ENCODE measurements at places on chromosomes 4 and X.
A peak's percentile ranks its signal among the peaks of the same experiment; 100 is the strongest.

DNA sequence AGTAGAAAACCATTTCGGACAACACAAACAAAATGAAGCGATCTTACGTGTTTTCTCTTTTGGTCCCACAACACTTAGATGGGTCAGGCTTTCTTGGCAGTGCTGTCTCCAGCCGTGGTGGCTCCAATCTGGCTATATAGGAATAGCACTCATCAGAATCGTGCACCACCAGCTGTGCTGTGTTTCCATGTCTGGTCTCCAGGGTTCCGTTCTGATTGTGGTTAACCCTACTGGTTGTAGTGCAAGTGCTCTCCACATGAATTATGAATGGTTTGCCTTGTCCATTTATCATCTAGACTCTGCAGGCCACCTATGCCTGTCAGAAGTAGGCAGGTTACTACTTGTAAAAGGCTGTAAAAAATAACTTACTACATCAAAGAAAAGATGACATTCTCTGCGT is 536.3 kb downstream of the IQCM start:
- DNase-seq: no peak

DNA sequence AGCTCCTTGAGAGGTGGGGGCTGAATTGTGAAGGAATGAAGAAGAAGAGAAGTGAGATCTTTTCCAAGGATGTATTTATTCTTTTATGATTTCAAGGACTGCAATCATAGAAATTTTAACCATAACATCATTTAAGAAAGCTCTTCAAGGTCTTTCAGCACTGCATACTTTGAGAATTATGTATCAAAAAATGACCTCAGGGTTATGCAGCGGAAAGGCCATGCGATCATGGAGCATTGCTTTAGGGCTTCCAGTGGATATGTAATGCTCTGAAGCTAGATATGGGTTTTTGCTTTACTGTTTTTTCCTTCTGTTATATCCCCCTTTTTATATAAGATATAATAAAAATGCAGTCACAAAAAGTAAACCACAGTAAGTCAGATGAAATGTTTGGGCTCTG is 38.7 kb downstream of the SGMS2 start:
- no peak for DNase-seq

DNA sequence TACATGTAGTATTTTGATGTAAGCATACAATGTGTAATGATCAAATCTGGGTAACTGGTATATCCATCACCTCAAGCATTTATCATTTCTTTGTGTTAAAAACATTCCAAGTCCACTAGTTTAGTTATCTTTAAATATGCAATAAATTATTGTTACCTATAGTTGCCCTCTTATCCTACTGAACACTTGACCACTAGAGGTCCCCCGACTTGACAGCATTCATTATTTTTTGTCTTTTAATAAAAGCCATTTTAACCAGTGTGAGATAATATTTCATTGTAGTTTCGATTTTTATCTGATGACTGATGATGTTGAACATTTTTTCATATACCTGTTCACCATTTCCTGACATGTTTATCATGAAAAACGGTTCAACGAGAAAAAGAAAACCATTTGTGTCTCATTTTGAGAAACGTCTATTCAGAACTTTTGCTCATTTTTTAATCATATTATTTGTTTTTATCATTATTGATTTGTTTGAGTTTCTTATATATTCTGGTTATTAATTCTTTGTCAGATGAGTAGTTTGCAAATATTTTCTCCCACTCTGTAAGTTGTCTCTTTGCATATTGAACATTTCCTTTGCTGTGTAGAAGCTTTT is 199.0 kb upstream of the CXXC4 start:
- DNase-seq: no peak

DNA sequence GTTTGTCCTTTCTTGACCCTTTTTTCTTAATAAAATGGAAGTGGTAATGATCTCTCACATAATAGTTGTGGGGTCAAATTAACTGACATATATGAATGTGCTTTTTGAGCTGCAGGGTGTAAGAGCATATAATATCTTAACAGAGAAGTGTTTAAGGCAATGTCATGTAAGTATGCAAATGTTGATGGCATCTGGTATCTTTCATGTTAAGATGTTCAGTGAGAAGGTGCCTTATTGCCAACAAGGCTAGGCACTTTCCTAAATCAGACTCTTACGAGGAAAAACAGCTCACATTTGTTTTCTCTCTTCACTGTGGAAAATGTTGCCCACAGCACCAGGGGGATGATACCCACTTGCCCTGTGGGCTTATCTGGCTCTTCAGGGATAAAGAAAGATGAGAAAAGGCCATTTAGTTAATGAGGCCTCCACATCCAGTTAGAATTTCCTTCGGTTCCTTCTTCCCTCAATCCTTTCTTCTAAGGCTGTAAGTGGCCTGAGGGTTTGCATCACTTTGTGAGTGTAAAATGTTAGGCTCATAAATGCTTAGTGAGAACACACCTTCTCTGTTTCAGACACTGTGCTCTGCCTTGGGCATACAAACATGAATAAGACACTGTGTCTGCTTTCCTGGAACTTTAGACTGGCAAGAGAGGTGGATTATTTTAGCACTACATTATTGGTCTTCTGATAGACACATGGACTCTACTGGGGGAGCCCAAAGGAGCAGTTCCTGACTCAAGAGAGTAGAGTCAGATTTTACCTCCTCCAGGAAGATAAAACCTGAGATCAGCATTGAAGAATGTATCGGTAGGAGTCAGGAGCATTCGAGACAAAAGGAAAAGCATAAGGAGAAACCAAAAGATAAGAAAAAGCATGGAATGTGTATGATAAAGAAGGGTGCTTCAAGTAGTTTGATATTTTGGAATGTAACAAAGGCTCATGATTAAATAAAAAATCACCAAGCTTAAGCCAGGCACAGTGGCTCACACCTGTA is 135.5 kb downstream of the SOWAHB start:
- no peak for DNase-seq

GRCh38 chr4:66035701-66036100 is 365.4 kb upstream of the EPHA5 start:
- DNase-seq: no peak

GRCh38 chr4:164081801-164082200 is 587.3 kb downstream of the TMA16 start:
- DNase-seq: no peak

DNA sequence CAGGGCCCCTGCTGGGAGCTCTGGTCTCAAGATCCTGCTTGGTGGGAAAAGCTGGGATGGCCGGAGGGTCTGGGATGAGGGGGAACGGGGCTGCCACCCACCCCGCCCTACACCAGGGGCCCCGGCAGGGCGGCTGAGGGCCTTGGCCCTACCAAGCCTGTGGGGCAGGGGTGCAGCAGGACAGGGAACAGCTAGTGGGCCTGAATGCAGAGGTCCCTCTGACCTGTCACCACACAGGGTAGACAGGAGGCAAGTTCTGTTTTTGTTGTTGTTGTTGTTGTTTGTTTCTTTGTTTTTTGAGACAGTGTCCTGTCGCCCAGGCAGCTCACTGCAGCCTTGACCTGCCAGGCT is 332 bp upstream of the RENBP start:
- DNase-seq: no peak

DNA sequence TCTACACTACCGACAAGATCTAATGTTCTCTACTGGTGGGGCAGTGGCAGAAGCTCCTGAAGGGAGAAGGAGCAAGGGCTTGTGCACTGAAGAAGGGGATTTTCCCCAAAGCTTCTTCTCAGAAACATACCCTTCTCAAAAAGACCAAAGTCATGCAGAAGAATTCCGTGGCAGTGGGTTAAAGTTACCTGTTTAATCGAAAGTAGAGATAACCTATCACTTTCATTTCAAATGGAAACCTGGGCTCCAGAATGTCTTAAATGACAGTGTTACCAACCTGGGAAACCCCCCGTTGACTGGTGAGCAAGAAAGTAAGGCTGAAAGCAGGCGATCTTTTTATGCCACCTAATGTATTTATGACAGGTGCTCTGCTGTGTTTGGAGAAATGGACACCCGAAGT is 92.5 kb upstream of the TEX13D start:
- DNase-seq: no peak

- no peak for DNase-seq
Measured at GRCh38 chr4:51884055-51884454, 41.1 kb downstream of the DCUN1D4 start.

DNA sequence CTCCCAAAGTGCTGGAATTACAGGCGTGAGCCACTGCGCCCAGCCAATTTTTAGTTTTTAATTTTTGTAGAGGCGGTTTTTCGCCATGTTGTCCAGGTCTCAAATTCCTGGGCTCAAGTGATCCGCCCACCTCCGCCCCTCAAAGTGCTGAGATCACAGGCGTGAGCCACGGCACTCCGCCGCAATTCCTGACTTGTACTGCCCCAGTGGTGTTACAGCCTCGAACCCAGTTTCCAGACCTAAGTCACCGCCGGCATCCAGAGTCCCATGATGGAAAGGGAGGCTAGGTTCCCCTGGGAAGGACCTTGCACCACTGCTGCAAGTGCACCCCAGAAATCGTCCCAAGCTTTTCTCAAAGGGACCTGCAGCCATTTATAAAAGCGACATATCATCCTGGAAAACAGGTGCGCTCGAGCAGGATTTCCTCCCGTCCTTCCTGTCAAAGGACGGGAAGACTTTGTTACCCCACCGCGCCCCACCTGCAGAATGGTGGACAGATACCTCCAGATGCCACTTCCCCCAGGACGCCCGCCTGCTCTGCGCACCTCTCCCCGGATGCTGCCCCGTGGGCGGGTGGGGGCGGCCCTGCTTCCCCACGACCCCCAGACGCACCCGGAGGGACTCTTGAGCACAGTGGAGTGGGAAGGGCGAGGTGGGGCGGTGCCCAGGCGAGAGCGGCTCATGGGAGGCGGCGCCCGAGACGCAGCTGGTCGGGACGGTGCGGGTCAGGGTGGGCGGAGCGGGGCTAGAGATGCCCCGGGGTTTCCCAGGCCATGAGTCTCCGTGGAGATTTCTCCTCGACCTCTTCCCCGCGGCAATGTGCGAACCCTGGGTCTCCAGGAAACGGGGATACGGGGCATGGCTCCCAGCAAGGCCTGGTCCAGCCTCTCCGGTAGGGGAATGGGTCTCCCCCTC is 947 bp upstream of the RPL10 start:
- peak; percentile 48 for DNase-seq

- no peak for DNase-seq
Measured at GRCh38 chr4:159776961-159777360, 674.1 kb downstream of the RAPGEF2 start.

DNA sequence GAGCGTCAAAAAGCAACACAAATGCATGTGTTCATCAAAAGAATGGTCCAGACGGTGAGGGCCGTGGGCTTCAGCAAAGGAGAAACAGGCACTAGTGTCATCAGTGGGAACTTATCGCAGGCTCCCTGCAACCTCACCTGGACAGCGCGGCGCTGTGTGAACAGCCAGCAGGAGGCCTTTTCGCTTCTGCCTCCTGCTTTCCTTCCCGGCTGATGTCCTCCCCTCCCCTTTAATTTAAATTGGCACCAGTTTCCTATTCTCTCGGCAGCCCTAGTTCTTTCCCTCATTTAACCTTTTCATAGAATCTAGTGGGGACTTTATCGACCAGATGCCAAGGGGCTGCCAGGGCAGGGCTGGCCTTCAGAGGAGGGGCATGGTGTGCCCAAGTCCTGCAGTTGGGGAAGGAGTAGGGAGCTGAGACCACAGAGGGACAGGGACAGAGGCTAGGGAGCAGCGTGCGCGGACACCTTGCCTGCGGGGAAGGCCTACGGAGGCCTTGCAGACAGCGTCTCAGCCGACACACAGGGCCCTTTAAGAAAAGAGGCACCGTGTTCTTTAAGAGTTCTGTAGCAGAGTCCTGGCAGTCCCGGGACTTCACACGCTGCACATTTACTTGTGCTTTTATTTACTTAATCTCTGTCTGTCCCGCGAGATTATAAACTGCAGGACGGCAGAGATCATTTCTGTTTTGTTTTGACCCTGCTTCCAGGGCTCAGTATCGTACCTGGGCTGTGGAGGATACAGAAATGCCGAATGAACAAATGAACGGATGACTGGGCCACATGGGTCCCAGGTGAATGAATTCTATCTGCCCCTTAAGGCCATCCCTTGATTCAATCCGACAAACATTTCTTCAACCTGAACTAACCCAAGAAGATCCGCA is 8.4 kb upstream of the SORBS2 start:
- no peak for DNase-seq

DNA sequence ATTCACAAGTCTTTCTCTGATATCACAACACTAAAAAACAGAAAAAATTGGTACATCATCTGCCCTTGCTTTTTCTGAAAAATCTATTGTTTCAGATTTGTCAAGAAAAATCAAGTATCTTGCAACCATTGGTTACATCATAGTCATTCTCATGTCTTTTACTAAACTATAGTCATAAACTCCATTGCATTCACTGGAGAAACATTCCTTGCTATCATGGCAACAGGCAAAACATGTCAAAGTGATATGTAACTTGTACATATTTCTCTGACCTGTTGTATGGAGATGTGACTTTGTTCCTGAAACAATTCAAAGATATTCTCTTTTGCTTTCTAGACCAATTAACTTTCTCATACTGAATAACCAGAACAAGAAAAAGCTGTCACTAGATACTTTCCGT is 121.9 kb upstream of the ANK2 start:
- DNase-seq: no peak

- DNase-seq: no peak
Measured at GRCh38 chr4:153804722-153805121, 15.8 kb upstream of the SFRP2 start.

DNA sequence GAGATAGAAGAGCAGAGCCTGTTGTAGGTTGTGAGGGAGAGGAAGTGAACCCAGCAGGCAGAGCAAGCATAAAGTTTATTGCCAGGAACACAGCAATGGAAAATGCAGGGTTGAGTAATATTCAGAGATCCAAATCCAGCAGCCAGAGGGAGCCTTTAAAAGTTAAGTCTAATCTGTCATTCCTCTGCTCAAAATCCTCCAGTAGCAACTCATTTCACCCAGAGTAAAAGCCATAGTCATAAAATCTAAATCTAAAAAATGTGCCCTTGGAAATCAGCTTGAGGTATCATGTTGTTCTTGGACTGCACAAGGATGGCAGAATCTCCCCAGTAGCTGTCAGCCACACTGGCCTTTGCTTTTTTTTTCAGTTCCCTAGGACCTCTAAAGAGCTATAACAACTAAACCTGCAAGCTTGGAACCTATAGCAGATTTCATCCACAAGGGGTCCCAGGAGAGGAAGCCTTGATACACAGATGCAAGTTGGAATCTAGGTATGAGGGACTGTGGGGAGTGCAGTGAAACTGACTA is 62.9 kb upstream of the FRAS1 start:
- peak; percentile 34 for DNase-seq

- no peak for DNase-seq
Measured at GRCh38 chrX:111170017-111170416, 74.0 kb downstream of the PAK3 start.

DNA sequence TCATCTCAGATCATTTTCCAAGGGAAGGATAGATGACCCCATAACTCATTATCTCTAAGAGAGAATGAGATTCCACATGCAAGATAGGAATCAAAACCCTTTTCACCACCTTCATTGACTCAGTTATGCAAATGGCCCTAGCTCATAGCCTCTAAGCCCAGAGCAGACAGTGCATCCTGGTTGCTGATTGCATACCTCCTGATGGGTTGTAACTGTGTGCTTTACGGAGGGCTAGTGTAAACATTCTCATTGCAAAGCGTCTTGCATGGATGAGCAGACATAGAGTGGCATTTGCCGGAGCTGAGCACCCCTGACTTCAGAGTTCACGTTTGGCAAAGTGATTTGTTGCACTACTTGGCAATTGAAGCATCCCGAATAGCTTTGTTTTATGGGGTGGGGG is 151.0 kb downstream of the VCX3A start:
- DNase-seq: no peak

GRCh38 chr4:1175635-1176229 is 3.3 kb upstream of the SPON2 start:
- DNase-seq: no peak

Data from neural crest cell (in vitro differentiated cells).